ENCODE measurements at places on chromosomes 7 and 10.
A peak's percentile ranks its signal among the peaks of the same experiment; 100 is the strongest.

DNA sequence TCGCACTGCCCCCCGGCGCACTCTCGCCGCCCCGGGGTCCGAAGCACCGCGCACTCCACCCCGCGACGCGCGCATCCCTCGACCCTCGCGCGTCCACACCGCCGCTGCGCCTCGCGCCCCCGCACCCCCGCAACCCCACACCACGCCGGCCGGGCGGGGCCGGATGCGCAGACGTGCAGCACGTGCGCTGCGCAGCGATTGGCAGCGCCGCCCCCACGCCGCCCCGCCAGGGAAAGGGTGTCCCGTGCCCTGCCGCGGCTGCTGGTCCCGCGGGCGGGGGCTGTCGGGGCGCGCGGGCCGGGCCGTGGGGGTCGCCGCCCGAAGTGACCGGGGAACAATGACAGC lies 53.7 kb upstream of the KDM7A start:
- DNase-seq: peak; percentile 47

- no peak for DNase-seq
Measured at GRCh38 chr10:45545150-45545549, 127.4 kb downstream of the ZFAND4 start.

GRCh38 chr10:48821111-48821510 lies 118.5 kb downstream of the LRRC18 start:
- DNase-seq: no peak

DNA sequence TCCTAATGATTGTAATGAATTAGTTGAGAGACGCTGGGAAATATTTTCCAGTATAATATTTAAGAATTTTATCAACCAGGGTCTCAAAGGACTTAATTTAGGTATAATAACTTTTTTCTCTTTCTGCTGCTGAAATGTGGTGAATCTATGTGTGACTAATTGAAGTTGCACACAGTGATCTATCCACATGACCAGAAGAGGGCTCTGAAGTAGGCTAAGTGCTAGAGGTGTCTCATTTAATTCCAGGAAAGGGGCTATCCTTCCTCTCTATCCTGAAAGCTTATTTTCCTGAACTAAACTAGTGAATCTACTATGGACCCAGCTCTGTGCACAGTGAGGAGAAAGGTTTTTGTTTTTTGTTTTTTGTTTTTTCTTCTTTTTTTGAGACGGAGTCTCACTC lies 294.4 kb upstream of the MYO3A start:
- DNase-seq: no peak

DNA sequence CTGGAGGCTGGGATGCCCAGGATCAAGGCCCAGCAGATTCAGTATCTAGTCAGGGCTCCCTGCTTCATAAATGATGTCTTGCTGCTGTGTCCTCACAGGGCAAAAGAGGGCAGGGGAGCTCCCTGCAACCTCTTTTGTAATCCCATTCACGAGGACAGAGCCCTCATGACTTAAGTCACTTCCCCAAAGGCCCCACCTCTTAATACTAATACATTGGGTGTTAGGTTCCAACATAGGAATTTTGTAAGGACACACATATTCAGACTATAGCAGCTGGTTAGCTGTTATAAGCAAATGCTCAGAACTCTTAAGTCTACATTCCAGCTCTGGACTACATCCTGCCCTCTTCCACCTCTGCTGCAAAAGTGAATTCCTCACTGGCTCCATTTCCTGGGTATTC lies 63.0 kb downstream of the VOPP1 start:
- DNase-seq: no peak

DNA sequence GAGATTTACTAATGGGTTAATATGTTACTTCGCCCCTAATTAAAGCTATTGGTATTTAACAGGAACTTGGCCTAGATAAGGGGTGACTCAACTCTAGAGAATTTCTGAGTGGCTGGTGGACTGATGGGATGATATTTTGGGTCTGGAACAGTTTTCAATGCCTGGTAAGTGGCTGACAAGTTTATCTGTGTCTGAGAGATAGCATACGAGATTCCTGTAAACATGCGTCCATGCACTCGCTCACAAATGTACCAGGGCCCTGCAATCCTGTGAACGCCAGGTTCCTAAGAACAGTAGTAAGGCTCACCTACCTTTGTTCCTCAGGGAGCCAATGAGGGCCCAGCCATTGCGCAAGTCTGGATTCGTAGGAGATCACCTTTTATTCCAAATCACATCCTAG lies 683.8 kb upstream of the ANKRD30A start:
- no peak for DNase-seq

DNA sequence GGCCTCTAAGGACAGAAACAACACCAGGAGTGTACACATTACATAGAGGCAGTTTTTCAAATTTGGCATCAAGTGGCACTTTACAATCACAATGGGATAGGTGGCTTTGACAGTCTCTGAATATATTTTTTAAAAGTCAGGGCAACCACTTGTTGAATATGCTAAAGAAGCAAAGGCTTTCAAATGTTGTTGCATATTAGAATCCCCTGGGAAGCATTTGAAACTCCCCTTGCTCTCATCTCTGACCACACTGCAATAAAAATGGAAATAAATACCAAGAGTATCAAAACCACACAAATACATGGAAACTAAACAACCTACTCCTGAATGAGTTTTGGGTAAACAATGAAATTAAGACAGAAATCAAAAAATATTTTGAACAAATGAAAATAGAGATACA lies 106.5 kb upstream of the RAB11FIP2 start:
- no peak for DNase-seq

DNA sequence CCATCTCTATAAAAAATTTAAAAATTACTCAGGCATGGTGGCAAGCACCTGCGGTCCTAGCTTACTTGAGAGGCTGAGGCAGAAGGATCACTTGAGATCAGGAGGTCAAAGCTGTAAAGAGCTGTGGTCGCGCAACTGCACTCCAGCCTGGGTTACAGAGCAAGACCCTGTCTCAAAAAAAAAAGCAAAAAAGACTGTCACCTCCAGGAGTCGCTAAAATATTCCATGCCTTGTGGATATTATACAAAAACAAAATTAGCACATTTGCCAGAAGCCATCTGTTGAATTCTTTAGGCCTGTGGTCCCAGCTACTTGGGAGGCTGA lies 87.0 kb upstream of the SDK1 start:
- DNase-seq: no peak

DNA sequence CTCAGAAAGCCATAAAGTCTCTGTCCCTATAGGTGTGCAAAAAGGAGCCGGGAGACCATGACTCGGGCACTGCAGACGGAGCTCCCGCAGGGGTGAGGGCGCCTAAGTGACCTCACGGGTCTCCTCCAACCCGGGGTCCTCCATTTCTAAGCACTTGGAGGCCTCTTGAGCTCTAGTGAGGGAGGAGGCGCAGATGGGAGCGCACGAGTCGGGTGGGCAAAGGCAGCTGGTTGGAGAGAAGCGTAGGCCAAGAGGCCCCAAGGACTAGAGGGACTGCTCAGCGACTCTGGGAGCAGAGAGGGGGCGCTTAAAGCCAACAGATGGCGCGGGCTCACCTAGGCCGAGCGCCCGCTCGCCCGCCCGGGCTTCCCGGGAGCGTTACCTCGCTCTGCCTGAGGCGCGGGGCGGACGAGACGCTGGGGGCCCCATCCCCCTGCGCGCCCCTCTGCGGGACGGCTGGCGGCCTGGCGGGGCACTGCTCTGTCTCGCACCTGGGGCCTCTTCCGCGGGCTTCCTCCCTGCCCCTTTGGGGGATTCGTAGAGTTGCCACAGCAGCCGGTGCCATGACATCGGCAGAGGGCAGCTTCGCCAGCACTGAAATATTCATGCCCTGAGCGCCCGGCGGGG lies 523 bp upstream of the CDH23 start:
- DNase-seq: peak; percentile 93

GRCh38 chr7:71348821-71349681 lies 217.1 kb downstream of the GALNT17 start:
- DNase-seq: no peak

- DNase-seq: no peak
Measured at GRCh38 chr7:117051808-117052207, 98.5 kb downstream of the ST7 start.

DNA sequence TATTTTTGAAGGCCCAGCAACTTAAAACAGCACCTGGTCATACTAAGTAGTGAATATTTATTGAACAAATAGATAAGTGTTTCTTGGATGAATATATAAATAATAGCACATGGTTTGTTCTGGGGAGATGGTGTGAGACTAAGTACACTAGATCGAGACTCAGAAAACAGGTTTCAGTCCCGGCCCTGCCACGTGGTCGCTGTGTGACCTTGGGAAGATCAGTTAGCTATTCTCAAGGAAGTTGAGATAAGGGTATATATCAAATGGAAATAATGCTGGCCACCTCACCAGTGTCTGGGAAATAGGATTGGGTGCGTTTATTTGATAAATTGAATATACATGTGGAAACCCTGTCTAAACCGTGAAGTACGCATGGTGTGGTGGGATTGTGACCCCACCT lies 354.6 kb downstream of the SDK1 start:
- no peak for DNase-seq

GRCh38 chr10:111481261-111481826 lies 404.5 kb downstream of the ADRA2A start:
- no peak for DNase-seq

GRCh38 chr7:141378405-141378804 lies 172.8 kb upstream of the AGK start:
- DNase-seq: no peak

DNA sequence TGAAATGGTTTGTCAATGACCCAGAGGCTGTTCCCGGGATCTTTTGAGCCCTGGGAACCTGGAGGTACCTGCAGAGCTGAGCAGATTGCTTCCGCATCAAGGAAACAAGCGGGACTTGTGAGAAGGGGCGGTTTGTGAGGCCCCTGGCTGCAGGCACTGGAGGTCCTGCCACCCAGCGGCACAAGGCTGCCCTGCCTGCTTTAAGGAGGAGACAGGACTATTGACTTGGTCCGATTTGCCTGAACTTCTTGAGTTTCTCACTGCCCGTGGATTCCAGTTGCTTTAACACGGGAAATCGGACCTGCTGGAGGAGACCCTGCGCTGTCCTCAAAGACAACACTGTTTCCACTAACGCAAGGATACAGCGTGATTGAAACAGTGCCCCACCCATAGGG lies 130.1 kb downstream of the DNAJB6 start:
- DNase-seq: peak; percentile 61

DNA sequence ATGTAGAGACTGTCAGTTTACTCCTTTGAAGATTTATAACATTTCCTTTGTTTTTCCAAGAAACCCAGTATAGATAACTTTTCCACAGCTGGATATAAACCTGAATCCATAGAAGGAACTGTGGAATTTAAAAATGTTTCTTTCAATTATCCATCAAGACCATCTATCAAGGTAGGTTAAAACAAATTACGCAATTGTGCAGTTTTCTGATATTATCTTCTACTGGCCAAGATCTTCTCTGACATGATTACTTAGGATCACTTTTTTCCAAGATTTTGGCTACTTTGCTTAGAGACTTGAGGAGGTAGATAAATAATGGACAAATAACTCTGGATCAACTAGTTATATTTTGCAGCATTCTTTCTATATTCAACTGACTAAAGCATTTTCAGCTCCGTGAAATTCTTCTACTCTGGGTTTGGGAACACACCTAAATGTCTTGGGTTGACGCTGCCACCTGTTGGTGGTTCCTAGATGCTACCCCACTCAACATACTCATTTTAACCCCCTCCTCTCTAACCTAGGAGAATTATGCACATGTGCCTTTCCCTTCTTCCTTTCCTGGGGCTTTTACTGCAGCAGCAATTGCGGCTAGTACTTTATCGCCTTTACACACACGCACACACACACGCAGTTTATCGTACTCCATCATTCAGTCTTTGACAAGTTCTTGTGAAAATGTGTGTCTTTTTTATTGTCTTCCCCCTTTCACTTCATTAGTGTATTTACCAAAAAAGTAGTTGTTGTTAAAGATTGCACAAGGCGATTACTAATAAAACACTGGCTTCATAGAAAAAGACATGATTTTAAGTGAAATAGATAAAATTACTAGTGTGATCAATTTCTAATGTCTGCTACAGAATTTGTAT lies 32.7 kb downstream of the ABCB5 start:
- peak; percentile 70 for DNase-seq

DNA sequence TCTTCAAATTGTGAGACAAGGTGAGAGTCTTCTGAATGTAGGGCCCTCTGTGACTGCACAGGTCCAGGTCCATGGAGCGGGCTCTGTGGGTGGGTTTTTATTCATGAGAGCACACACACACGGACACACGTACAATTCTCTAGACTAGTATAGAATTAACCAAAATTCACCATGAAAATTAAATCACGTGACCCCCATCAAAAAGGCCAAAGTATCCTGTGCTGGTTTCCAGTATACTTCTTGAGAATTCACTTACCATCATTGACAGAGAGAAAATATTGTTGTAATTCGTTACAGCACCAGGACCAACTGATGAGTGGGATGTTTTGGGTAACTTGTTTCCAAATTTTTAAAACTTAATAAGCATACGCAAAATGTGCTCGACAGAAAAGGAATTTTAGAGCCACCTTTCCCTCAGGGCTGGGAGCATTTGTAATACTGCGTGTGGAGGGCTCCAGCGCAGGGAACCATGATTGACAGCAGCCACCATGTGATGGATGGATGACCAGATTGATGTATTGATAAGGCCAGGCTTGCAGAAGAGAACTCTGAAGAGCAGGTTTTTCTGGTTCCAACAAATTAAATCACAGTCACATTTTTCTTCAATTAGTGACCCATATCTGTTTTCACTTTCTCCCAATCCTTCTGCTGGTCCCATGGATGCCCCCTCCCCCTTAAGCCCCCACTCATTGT lies 14.9 kb upstream of the DNTT start:
- no peak for DNase-seq

DNA sequence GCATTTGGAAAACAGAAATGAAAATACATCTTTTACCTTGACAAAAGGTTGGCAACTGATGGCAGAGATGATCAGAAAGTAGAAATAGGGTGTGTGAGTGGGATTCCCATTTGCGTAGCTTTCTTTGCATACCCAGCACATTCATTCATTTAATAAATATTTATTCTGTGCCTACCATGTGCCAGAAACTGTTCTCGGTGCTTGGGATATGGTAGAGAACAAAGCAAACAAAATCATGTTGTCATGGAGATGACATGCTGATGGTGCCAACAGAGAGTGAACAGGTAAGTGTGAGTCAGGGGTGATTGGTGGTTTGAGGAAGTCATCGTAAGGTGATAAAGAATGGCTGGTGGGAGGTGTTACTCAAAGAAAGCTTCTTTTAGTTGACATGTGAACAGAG lies 45.4 kb downstream of the CACNB2 start:
- no peak for DNase-seq

GRCh38 chr10:103458720-103459119 lies at the start of gene CALHM1:
Gene CALHM1, minus strand, starts transcription at chr10:103458900. Its CDS starts 149 bp downstream, at chr10:103458751.
- DNase-seq: peak; percentile 68

DNA sequence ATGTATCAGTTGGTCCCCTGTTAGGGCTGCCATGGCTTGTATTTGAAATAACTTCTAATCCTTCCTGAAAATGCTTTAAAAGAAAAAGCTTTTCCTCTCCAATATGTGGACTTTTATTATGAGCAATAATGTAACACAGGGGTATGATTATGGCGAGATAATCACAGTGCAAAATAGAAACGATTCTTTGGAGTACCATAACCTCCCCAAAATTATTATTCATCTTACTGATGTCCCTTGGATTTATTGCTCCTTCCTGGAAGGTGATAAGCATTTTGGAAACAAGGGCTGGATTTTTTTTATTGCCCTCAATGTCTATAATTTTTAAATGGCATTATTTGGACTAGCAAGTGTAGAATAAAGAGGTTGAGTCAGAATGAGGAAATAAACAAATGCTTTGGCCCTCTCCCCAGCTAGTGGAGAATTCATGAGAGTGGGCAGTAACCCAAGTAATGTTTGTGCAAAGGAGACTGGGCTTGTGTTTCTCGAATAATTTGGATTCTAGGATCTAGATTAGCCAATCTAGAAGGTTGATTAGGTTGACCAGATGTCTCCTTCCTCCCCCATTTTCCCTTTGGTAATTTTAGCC lies 403.9 kb upstream of the CELF2 start:
- no peak for DNase-seq
